Hepatic stellate cell (primary cell): ENCODE measurements at places on chromosomes 5 and 9.
A peak's percentile ranks its signal among the peaks of the same experiment; 100 is the strongest.

GRCh38 chr9:85900504-85901201 is 40.3 kb upstream of the NAA35 start:
- peak; percentile 10 for DNase-seq

GRCh38 chr9:38017149-38017884 is 51.7 kb downstream of the SHB start:
- no peak for DNase-seq

DNA sequence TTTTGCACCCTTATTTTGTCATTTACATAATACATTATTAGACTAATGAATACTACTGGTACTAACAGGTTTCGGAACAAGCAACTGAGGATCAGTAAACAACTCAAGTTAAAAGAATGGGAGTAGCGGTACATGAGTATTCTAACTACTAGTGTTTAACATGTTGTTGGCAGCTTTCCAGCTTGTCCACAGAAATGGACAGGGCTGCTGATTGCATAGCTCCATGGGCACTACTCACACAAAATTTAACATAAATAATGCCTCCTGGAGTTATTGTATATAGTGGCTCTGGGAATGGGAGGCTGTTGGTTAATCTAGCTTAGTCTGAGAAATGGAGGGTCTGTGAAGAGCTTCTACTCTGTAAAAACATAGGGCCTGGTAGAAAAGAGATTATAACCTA is 6.7 kb downstream of the NCBP1 start:
- DNase-seq = no peak

DNA sequence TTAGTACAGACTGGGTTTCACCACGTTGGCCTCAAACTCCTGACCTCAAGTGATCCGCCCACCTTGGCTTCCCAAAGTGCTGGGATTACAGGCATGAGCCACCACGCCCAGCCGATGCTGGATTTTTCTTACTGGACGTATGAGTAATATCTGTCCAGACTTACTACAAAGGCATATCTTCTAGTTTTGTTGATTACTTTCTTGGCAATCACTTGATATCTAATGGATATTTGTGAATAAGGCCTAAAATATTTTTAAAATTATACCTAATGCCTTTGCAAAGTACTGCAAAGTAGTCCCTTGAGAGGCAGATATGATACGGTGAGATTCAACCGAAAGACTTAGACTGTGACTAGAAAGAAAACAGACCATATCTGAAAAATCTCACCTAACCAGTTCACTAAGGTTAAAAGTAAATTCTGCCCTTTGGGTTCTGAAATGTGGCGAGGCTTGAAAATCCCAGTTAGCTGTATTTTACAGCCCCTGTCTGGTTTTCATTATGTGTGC is 152.1 kb downstream of the GNAQ start:
- no peak for DNase-seq

DNA sequence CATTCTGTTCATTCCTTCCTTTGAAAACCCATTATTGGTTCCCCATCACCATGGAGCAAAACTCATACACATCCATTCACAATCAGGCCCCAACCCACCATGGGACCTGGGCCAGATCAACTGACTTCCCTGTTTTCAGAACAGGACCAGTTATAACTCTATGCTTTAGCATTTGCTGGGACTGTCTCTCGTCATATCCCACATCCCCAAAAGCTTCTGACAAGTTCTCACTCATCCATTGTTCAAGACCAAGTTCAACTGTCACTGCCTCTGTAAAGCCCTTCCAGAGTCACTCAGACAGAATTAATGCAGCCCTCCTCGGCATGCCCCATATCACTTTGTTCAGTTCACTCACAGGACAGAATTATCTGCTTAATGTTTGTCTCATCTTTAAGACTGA is 4.0 kb downstream of the FAM169A start:
- DNase-seq = no peak

DNA sequence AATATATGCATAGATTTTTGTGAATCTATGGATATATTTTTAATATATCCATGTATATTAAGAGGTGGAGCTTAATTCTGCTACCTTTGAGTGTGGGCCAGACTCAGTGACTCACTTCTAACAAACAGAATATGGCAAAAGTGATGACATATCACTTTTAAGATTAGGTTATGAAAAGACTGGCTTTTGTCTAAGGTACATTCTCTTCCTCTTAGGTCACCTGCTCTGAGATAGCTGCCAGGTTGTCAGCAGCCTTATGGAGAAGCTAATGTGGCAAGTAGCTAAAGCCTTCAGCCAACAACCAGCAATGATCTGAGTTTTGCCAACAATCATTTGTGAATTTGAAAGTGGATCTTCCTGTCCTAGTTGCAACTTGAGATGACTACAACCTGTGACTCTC is 83.8 kb downstream of the ANKRD31 start:
- DNase-seq = no peak

- DNase-seq = no peak
Observed at GRCh38 chr5:87829217-87829551, 416.5 kb upstream of the CCNH start.

DNA sequence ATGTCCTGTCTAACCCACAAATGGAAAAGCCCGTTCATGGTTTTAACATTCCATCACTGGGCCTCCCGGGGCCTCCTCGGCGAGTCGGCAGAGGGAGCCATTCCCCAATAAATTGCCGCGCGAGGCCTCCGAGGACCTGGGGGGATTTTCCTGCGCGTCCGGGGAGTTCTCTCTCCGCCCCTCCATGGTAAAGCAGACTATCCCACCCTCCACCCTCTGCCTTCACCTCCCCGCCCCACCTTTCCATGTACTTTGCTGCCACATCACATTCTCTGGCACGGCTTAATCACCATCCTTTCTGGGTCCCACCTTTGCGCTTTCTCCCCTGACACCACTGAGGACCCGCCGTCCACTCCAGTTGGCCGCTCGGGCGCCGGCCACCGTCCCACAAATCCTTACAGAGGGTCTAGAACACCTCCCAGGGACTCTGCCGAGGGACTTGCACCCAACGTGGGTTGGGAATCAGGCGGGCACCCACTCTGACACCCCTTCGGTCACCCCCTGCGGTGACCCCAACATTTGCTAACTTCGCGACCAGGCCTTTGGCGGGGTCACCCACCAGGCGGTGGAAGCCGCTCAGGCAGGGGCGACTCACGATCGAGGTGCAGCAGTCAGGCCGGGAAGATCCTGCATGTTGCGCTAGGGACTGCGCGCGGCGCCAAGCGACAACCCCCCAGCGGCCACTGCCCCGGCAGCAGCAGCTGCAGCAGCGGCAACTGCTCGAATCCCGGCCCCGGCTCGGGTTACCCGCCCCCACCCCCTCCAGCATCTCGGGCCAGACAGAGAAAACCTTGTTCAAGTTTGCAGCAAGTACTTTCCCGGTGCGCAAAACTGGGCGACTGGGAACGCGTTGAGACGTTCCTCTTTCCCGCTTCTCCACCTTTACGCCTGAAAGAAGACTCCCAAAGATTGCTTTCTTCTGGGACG is at the start of gene MEGF10:
Gene MEGF10, plus strand, starts transcription at position 778 of the 927 bp plus-strand sequence. CDS start 40,513 bp downstream, outside the sequence.
- peak; percentile 70 for DNase-seq

DNA sequence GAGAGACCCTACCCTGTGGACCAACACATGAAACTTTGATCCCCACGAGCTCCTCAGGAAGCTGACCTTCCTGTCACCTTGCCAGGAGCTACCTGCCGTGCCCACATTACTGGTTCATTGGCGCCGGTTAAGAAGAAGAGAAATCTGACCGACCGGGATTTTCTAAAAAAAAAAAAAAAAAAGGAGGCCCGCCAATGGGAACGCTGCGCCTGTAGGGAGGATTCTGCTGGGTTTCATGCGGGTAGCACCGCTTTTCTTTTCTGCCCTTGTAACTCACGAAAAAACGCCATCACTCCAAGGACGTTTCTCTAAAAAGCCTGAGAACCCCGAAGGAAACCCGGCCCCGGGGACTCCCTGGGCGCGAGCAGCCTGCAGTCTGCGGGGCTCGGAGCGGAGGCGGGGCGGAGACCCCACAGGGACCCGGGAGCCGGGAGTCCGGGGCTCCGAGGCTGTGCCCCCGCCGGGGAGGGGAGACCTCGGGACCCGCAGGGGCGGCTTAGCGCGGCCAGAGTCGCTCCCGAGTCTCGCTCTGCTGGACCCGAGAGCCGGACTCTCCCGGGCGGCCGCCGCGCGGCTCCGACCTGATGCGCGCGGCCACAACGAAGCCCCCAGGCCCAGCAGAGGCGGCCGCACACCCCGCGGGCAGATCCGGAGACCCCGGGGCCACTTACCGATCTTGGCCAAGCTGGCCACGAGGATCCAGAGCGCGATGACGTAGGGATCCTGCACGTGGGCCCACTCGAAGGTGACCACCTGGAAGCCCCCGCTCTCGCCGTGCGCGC is 617 bp downstream of the SLC9A3 start:
- DNase-seq = no peak

DNA sequence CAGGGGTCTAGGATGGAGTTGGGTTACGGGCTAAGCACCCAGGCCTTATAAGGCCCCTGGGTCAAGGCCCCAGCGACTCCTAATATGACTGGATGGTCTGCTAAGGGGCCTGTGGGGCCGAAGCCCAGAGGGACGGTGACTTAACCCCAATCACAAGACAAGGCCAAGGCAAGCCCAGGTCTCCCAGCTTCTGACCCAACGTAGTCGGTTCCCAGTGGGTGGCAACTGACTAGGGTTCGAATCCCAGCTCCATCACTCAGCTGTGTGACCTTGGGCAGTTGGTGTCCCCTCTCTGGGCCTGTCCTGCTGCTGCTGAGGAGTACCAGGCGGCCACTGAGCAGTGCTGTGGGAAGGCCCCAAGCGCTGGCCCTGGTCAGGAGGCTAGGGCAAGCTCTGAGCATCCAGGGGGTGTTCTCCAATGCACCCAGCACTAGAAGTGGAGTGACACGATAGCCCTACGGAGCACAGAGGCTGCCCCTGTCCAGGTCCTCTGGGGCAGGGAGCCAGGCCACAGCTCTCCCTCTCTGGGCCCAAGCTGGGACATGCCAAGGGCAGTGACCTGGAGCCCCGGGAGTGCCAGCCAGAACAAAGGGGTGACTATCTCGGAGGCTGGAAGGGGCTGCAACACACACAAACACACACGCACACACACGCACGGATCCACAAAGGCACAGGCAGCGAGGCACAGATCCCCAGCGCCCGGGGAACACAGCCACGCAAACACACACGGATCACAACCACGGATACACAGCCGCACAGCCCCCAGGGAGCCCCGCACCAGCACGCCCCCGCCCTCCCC is 512 bp downstream of the AK1 start:
- DNase-seq = no peak

DNA sequence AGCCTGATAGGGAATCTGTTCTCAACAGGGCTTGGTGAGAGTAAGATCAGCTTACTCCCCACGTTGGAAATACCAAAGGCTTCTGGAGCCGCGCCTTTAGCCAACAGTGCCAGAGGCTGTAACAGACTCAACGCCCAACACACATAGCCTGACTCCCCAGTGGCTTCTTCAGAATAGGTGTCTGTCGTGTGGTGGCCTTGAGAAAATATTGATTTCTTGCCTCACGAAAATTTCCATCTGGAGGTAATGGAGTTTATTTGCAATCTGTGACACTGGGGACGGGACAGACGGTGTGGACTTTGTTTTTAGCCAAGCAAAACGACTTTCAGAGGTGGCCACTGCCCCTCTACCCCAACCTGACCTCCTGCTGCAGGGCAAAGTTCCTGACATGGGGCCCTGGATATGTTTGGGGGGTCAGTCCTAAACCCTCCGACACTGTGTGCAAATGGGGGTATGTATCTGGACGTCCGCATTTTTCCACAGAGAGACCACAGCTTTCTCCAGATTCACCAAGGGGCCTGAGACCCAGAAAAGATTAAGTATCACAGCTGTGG is 189.3 kb downstream of the CDK5RAP2 start:
- DNase-seq = no peak

- no peak for DNase-seq
Observed at GRCh38 chr5:63500242-63500641, 462.0 kb downstream of the HTR1A start.

DNA sequence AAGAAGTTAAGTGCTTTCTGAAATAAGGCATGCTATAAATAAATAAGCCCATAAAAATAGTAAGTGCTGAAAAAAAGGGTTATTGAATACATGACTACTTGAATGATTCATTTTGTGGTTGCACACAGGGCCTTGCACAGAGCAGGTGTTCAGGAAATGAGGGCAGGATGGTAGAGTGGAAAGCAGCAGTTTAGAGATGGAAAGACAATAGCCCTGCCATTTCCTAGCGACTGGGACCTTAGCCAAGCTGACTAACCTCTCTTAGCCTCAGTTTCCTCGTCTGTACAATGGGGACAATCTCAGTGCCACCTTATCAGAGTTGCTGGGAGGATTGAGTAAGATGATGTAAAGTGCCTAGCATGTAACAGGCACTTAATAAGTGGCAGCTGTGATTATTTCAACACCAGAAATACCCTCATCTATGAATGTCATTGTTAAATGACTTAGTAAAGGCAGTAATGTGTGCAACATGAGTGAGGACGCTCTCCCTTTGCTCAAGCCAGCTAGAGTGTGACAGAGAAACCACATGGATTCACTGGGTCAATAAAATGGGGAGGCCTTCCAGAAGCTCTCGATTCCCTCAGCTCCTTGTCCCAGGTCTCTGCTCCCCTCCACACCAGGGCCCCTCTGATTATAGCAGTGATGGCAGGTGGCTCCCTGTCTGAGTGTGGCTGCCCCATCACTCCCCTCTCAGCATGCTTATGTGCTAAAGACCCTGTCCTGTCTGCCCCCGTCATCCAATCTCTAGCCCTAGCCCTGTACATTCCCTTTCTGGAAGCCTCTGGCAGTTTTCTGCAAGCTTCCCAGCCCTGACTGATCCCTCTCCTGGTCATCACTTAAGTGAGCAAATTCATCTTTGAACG is 16.0 kb upstream of the PHF19 start:
- DNase-seq = peak; percentile 68

- DNase-seq = no peak
Observed at GRCh38 chr5:141504216-141504615, 15.3 kb downstream of the PCDHGC5 start.

GRCh38 chr9:6965566-6965965 is 207.8 kb downstream of the KDM4C start:
- DNase-seq = no peak

GRCh38 chr5:6711409-6712141 is 1.7 kb upstream of the TENT4A start:
- DNase-seq = no peak

- DNase-seq = no peak
Observed at GRCh38 chr9:72871685-72872084, 81.2 kb downstream of the ALDH1A1 start.

DNA sequence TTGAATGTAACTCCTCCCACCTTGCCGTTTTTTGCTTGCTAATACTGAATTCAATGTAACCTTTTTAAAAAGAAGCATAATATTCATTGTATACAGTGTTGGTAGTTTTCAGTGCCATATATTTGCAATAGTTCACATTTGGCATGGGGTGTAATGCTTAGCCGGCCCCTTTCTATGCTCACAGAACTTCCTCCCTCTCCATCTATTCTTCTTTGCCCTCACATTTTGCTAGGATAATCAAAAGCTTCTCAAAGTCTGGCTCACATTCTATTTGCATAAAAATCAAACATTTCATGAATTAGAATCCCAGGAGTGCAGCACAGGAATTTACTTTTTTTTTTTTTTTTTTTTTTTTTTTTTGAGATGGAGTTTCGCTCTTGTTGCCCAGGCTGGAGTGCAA is 226.3 kb upstream of the MPDZ start:
- no peak for DNase-seq
